Panc1 (cell line): ENCODE measurements at places on chromosomes 6 and 20. TPM values are rescaled to one million over a fixed set of nuclear protein-coding genes. Genes with fewer than 3 reads are reported as not detected.

GRCh38 chr6:166045173-166045859 is 122.3 kb downstream of the TBXT start:
- no peaks in the 10 kb centered on the region for H3K27me3 ChIP-seq
- H3K4me1 ChIP-seq, result no peaks in the 10 kb centered on the region
- no peak overlapping the region for H3K27ac ChIP-seq
- no peak for DNase-seq

DNA sequence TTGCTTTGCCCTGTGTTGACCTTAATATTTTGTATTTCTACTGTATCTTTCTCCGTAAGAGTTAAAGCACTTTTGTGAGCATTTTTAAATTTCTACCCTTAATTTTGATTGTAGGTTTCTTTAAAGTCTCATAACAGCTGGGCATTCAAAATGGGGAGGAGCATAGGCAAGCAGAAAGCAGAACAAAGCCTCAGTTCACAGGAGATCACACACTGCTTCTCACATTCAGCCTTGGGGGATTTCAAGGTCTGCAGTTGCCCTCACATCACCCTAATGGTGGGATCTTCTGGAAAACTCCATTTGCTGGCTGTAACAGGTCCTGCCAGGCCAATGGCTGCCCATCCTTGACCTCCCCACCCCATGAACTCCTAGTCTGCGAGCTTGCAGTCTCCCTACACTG is 292.9 kb downstream of the PHACTR1 start:
- H3K27ac ChIP-seq, result no peak overlapping the region
- no peak overlapping the region for H3K4me3 ChIP-seq
- H3K36me3 ChIP-seq, result no peaks in the 10 kb centered on the region
- peaks cover 4% of the 10 kb centered on the region; the same call in 1 of the 2 replicates for H3K4me1 ChIP-seq
- peaks cover 39% of the 10 kb centered on the region for H3K27me3 ChIP-seq
- DNase-seq, result no peak

- H3K4me1 ChIP-seq, result no peaks in the 10 kb centered on the region
- H3K27ac ChIP-seq, result no peak overlapping the region
- H3K4me3 ChIP-seq, result no peak overlapping the region
- DNase-seq, result no peak
- no peaks in the 10 kb centered on the region for H3K36me3 ChIP-seq
These were observed 18.0 kb downstream of the C6orf52 start for GRCh38 chr6:10676403-10676802.

GRCh38 chr20:36688630-36689029 is 42.6 kb upstream of the SLA2 start:
- H3K4me3 ChIP-seq, result no peak overlapping the region
- no peak for DNase-seq
- no peak overlapping the region for H3K27ac ChIP-seq
- no peaks in the 10 kb centered on the region for H3K27me3 ChIP-seq
- H3K36me3 ChIP-seq, result no peaks in the 10 kb centered on the region

GRCh38 chr6:16572943-16573342 is 188.3 kb downstream of the ATXN1 start:
- no peaks in the 10 kb centered on the region for H3K27me3 ChIP-seq
- no peak for DNase-seq
- peaks cover 14% of the 10 kb centered on the region for H3K4me1 ChIP-seq
- H3K4me3 ChIP-seq, result no peak overlapping the region
- H3K36me3 ChIP-seq, result no peaks in the 10 kb centered on the region
- H3K27ac ChIP-seq, result no peak overlapping the region

DNA sequence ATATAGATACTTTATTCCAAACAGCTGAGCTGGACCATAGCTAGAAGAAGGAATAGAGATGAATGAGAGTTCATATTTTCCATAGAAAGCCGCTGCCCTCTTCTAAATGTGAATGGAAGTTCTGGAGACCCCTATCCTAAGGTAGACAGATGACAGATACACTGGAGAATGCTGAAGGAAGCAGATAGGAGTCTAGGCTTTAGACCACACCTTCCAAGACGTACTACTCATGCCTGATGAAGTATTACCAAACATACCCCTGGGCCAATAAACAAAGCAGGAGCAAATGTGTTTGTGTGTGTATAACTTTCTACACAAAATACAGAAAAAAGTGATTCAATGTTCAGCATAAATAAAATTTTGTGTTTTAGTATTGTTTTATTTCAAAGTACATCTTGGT is 9.1 kb upstream of the SLC17A2 start:
- H3K4me3 ChIP-seq, result no peak overlapping the region
- no peaks in the 10 kb centered on the region for H3K36me3 ChIP-seq

DNA sequence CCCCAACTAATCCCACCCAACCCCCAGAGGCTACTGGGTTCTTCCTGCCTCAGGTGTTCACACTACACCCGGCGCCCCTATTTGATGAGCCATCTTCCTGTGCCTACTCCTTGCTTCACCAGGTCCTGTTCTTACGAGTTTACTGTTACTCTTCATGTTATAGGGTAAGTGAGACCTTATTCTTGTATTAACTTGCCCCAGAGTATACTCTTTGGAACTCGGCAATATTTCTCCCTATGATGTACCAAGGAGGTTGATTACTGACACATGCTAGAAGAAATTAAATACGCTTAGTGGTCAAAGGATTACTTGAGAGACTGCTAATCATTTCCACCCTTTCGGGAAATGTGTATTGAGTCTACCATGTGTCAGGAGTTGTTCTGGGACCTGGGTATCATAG is 8.9 kb downstream of the RING1 start:
- H3K4me1 ChIP-seq, result peaks cover 10% of the 10 kb centered on the region
- H3K27me3 ChIP-seq, result no peaks in the 10 kb centered on the region
- no peak for DNase-seq
- no peak overlapping the region for H3K27ac ChIP-seq
- no peaks in the 10 kb centered on the region for H3K36me3 ChIP-seq
- H3K4me3 ChIP-seq, result no peak overlapping the region

- peaks cover 31% of the 10 kb centered on the region for H3K36me3 ChIP-seq
- H3K4me3 ChIP-seq, result no peak overlapping the region
- DNase-seq, result no peak
- H3K4me1 ChIP-seq, result no peaks in the 10 kb centered on the region
These were observed 43.3 kb downstream of the TP53INP2 start for GRCh38 chr20:34747479-34747878.

- H3K4me1 ChIP-seq, result no peaks in the 10 kb centered on the region
- H3K27me3 ChIP-seq, result no peaks in the 10 kb centered on the region
- DNase-seq, result no peak
- H3K36me3 ChIP-seq, result no peaks in the 10 kb centered on the region
These were observed 55.6 kb downstream of the FILIP1 start for GRCh38 chr6:75438013-75438431.

DNA sequence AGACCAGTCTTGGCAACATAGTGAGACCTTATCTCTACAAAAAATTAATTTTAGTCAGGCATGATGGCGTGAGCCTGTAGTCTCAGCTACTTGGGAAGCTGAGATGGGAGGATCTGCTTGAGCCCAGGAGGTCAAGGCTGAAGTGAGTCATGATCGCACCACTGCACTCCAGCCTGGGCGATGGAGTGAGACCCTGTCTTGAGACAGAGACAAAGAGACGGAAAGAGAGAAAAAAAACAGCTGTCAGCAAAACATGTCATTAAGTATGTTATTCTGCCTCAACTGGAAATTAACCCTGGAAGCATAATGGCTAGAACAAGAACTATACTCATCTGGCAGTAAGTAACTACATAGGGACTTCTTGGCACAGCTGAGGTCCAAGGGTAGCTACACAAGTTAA is 7.2 kb downstream of the MMS22L start:
- peaks cover under 1% of the 10 kb centered on the region; the same call in 1 of the 2 replicates for H3K4me1 ChIP-seq
- DNase-seq, result no peak
- H3K36me3 ChIP-seq, result peaks cover 10% of the 10 kb centered on the region; the same call in 1 of the 2 replicates
- no peaks in the 10 kb centered on the region for H3K27me3 ChIP-seq
- no peak overlapping the region for H3K27ac ChIP-seq
- no peak overlapping the region for H3K4me3 ChIP-seq

GRCh38 chr6:55388211-55388610 is 60.9 kb downstream of the GFRAL start:
- no peaks in the 10 kb centered on the region for H3K4me1 ChIP-seq
- H3K4me3 ChIP-seq, result no peak overlapping the region
- H3K27ac ChIP-seq, result no peak overlapping the region
- 0 out of 2 replicates have a peak, but pooled peaks cover 2% of the 10 kb centered on the region for H3K27me3 ChIP-seq
- H3K36me3 ChIP-seq, result no peaks in the 10 kb centered on the region

- H3K27me3 ChIP-seq, result no peaks in the 10 kb centered on the region
- no peaks in the 10 kb centered on the region for H3K36me3 ChIP-seq
- H3K27ac ChIP-seq, result no peak overlapping the region
- no peak overlapping the region for H3K4me3 ChIP-seq
These were observed 22.0 kb upstream of the SRC start for GRCh38 chr20:37323985-37324384.

DNA sequence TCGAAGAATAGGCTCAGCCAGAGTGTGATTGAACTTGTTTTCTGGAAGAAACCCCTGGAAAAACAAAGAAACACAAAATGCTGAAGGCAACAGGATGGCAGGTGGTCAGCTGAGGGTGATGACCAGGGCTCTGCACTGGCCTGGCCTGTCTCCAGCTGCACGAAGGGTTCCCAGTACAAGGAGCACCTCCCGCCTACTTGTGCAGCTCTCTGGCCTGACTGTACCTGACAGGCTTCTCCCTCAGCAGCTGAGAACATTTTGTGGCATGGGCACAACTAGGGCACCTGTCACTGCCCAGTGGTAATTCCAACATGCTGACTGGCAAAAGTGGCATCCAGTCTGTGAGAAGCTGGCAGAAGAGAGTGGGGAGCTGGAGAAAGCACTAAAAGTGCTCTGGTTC is 38.8 kb upstream of the EMILIN3 start:
- DNase-seq, result no peak
- peaks cover 9% of the 10 kb centered on the region for H3K36me3 ChIP-seq

DNA sequence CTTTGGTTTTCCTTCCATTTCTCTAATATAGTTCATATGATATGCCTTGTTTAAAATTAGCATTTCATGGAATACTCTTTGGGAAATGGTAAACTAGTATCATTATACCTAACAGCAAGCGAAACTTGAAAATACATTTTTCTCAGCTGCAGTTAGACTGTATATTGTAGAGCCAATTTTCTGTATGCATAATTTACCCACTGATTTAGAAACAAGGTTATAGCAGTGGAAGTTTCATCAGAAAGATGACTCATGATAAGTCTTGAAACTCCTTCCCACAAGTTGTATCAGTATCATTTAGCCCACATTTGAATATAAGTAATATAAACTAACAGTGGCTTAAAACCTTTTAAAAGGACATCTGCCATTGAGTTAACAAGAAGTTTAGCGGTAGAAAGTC is 164.8 kb upstream of the BMP5 start:
- H3K36me3 ChIP-seq, result no peaks in the 10 kb centered on the region
- no peak for DNase-seq
- no peaks in the 10 kb centered on the region for H3K4me1 ChIP-seq

DNA sequence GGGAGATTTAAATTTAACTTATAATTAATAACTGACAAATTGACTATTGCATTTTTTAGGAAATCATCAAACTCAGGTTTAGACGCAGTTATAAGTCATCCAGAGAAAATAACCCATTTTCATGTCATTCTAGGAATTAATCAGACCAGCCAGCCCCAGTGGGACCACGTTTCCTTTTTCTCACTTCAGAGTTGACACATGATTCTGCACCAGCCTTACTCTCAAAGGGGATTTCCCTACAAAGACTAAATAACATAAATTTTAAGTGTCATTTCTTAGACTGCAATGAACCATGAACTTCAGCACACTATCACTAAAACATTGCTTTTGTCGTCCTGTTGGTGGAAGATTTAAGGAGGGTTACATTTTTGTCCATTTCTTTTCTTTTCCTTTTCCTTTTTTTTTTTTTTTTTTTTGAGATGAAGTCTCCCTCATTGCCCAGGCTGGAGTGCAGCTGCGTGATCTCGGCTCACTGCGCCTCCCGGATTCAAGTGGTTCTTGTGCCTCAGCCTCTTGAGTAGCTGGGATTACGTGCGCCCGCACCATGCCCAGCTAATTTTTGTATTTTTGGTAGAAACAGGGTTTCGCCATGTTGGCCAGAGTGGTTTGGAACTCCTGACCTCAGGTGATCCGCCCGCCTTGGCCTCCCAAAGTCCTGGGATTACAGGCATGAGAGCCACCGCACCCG is 3.6 kb downstream of the IPCEF1 start:
- no peak for DNase-seq
- no peak overlapping the region for H3K27ac ChIP-seq
- no peaks in the 10 kb centered on the region for H3K4me1 ChIP-seq

GRCh38 chr6:80094017-80094416 is 12.5 kb upstream of the BCKDHB start:
- no peaks in the 10 kb centered on the region for H3K4me1 ChIP-seq
- no peaks in the 10 kb centered on the region for H3K36me3 ChIP-seq
- H3K4me3 ChIP-seq, result no peak overlapping the region
- no peak for DNase-seq
- peaks cover 12% of the 10 kb centered on the region for H3K27me3 ChIP-seq
- H3K27ac ChIP-seq, result no peak overlapping the region

- no peak overlapping the region for H3K4me3 ChIP-seq
- H3K27me3 ChIP-seq, result peaks cover 7% of the 10 kb centered on the region
- no peaks in the 10 kb centered on the region for H3K4me1 ChIP-seq
These were observed 4.7 kb downstream of the OTOR start for GRCh38 chr20:16752901-16753300.

DNA sequence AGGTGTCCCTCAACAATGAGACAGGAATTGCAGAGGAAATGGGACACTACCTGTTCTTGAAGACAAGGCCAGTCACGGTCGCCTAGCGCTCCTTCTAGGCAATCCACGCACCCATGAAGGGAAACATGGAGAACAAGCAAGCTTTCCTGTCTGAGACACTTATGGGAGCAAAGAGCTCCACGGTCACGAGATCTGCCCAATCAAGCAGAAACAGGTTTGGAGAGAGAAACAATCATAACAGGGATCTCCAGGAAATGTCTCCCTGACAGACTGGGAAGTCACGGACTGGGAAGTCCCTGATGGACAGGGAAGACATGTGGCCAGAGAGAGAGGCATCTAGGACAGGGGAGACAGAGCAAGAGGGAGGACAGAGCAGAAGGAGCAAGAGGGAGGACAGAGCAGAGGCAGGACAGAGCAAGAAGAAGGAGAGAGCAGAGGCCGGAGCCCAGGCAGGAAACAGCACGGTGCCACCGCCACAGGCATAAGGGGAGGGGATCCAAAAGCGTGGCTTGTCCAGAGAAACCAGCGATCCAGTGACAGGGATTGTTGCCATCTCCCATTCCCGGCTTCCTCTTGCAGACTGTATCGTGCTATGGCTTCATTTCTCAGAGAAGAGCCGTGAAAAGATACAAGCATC is 167.8 kb upstream of the ZNF337 start:
- no peak overlapping the region for H3K4me3 ChIP-seq
- no peak for DNase-seq
- H3K27ac ChIP-seq, result no peak overlapping the region

GRCh38 chr6:29739882-29740261 is 16.6 kb downstream of the HLA-F start:
- H3K4me3 ChIP-seq, result no peak overlapping the region
- 0 out of 2 replicates have a peak, but pooled peaks cover 2% of the 10 kb centered on the region for H3K27me3 ChIP-seq
- H3K4me1 ChIP-seq, result no peaks in the 10 kb centered on the region
- DNase-seq, result no peak

- no peak overlapping the region for H3K4me3 ChIP-seq
- no peaks in the 10 kb centered on the region for H3K27me3 ChIP-seq
These were observed 95.9 kb upstream of the ADGRF1 start for GRCh38 chr6:47138046-47138445.

Gene BPIFA1
- not detected for total RNA-seq

Gene DUSP22
- total RNA-seq, result 34.8 TPM

Gene STX16
- total RNA-seq, result 41.9 TPM

Gene GPLD1
- 0.98 TPM for total RNA-seq

Gene ARMH2
- not detected for total RNA-seq

Gene NEDD9
- 0.28 TPM for total RNA-seq
